ENCODE measurements at places on chromosomes 2 and 18.
A peak's percentile ranks its signal among the peaks of the same experiment; 100 is the strongest.

- no peak for DNase-seq
Observed at GRCh38 chr2:101887328-101887727, 104.4 kb upstream of the IL1R2 start.

- DNase-seq: no peak
Observed at GRCh38 chr18:51097021-51097822, 67.2 kb downstream of the SMAD4 start.

DNA sequence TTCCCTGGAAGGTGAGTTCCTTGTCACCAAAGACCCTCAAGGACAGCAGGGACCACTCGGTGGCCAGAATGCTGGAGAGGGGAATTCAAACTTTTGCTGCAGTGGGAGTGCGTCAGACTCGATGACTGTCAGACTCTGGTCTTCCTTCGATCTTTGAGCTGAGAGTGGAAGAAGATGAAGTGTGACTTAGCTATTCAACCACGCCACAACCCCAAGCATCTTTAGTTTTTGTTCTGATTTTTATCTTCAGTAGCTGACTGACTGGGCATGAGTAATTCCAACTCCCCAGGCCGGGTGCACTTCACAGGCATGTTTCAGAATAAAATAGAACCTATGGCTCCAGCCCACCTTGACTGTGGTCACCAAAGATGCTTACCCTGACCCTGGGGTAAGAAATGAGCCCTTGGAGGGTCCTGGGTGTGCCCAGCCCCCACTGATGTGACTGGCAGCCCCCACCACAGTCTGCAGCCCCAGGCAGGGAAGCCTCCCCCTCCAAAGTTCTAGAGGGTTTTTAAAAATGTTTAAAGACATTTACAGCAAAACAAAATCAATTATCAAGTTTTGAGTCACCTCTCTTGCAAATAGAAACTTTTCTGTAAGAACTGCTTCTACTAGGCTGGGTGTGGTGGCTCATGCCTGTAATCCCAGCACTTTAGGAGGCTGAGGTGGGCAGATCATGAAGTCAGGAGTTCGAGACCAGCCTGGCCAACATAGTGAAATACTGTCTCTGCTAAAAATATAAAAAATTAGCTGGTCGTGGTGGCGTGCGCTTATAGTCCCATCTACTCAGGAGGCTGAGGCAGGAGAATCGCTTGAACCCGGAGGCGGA lies 24.9 kb upstream of the YWHAQ start:
- peak; percentile 70 for DNase-seq

DNA sequence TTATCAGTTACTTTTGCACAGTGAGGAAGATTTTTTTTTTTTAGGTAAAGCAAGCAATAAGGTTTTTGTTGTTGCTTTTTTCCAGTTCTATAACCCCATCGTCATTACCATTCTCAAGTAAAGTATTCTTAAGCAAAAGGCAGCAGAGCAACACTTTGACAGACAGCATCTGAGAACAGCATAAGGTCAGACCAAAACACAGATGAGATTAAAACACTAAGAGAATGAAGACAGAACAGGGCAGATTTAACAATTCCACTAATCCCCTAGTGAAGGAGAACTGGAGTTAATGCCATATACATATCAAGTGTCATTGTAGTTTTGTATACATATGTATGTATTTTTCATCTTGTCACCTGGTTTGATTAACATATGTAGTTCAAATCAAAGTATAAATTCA lies 290.2 kb downstream of the METTL4 start:
- DNase-seq: no peak

GRCh38 chr2:64283641-64284361 lies 139.6 kb upstream of the PELI1 start:
- DNase-seq: no peak

DNA sequence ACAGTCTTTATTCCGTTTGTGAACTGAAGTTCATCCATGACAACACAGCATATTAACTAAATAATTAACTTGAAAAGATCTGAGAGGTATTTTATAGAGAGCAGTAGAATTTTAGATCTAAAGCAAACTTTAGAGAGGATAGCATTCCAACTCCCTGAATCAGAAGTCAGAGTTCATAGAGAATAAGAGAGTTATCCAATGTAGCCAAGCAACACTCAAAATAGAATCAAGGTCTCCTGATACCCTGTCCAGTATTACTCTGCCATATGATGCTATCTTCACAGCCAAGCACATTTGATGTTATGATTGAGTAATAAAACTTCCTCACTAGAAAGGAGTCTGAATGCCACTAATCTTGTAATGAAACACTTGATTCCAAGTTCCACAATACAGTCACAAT lies 55.5 kb downstream of the RIT2 start:
- DNase-seq: no peak

GRCh38 chr2:212940816-212941215 lies 210.6 kb downstream of the IKZF2 start:
- DNase-seq: peak; percentile 96

DNA sequence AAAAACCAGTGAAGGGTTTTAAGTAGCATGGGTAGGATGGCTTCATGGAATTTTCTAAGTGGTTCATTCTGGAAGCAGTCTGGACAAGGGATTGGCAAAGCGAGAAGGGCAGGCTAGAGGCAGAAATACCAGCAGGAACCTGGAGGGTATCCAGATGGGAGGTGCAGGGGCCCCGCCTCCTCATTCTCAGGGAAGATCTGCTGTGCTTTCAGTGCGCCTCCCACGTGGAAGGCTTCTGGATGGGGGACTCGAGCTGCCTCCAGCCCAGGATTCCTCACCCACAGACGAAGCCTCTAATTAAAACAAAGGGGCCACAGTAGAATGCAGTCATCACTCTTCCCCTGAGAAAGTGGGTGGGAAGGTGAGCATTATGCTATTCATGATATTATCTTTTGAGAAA lies 79.8 kb downstream of the VSNL1 start:
- peak; percentile 88 for DNase-seq

- DNase-seq: no peak
Observed at GRCh38 chr2:158407031-158407430, 49.5 kb downstream of the CCDC148 start.

- DNase-seq: no peak
Observed at GRCh38 chr18:23433360-23433759, 19.7 kb upstream of the RIOK3 start.

GRCh38 chr18:22309191-22309590 lies 108.5 kb downstream of the CTAGE1 start:
- no peak for DNase-seq

- DNase-seq: no peak
Observed at GRCh38 chr2:178286636-178287035, 92.3 kb downstream of the OSBPL6 start.

DNA sequence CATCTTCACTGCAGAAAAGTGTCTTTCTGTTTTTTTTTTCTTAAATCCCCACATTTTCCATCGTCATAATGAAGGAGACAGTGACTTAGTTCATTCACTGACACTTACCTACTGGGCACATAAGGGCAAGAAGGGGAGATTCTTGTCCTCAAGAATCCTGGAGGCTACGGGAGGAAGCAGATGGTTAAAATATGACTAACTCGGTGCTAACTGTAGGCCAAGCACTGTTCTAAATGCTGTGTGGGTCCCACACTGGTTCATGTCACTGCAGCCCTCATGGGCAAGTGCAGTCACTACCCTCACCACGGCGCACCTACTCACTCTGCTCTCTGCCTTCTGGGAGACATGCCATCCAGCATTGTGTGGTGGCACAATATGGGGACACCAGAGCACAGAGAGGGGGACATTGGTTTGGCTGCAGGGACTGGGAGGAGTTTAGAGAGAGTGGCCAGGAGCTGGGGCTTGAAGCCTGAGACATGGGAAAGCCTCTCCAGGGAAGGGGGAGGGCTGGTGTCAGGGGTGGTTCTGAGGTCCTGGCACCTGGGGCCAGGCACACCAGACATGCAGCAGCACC lies 305.2 kb downstream of the MYCN start:
- no peak for DNase-seq

DNA sequence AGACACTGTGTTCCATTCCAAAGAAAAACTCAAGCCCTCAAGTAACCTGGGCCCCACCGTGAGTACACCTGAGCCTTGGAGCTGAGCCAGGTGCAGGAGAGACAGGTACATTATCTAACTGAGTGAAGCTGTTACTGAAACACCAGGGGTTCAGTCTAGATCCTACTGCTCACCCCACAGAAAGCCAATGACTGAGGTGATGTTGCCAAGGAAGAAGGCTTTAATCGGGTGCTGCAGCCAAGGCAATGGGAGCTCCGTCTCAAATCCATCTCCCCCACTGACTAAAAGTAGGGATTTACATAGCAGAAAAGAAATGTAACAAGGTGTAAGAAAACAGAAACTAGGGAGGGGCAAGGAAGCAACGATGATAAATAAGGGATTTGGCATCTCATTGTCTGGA lies 15.2 kb upstream of the SLC14A1 start:
- no peak for DNase-seq

DNA sequence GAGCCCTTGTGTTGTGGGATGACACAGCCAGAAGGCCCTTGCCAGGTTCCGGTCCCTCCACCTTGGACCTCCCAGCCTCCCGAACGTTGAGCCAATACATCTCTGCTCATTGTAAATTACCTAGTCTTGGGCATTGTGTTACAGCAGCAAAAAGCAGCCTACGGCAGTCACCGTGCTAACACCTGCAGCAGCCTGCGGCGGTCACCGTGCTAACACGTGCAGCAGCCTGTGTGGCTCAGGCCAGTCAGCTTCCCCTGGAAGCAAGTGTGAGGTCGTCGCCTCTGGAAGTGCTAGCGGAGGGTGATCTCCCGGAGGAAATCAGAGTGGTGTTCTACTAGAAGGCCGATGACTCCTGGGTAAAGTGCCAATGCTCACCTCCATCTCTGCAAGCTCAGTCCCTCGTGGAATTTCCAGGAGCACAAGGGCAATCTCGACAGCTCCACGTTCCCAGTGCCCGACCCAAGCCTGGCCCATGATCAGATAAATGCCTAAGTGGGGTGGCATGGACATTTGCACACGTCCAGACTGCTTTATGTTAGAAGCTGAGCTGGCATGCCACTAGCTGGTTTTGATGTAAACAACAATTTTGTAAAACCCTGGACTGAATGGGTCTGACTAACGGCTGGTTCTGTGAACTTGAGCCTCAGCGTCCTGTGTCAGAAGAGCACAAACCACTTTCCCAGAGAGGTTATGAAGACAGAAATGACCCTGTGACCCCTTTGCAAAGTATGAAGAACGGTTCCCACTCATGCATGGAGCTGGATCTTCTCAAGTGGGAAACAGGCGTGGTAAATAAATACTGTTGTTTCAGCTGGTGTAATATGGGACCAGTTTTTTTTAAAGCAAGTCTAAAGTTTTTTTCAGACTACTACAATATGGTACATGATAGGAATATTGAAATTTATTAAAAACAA lies 11.4 kb upstream of the CNDP1 start:
- DNase-seq: no peak

GRCh38 chr2:234949762-234950434 lies 1.9 kb upstream of the SH3BP4 start:
- peak; percentile 84 for DNase-seq

DNA sequence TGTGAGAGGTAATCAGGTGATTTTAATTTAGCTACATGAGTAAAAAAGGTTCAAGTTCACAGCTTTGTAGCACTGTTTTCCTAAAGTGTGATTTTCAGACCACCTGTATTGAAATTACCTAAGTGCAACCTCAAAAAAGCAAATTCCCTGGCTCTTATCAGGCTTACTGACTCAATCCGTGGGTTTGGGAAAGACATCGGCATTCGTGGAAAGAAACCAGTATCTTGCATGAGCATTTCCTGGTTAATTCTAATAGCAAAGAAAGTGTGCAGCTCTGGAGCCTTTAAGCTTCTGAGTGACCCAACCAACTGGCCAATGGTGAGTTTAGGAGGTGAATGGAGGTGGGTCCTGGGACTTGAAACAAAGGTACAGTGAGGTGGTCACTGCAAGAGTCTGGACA lies 300.9 kb downstream of the NBAS start:
- no peak for DNase-seq

DNA sequence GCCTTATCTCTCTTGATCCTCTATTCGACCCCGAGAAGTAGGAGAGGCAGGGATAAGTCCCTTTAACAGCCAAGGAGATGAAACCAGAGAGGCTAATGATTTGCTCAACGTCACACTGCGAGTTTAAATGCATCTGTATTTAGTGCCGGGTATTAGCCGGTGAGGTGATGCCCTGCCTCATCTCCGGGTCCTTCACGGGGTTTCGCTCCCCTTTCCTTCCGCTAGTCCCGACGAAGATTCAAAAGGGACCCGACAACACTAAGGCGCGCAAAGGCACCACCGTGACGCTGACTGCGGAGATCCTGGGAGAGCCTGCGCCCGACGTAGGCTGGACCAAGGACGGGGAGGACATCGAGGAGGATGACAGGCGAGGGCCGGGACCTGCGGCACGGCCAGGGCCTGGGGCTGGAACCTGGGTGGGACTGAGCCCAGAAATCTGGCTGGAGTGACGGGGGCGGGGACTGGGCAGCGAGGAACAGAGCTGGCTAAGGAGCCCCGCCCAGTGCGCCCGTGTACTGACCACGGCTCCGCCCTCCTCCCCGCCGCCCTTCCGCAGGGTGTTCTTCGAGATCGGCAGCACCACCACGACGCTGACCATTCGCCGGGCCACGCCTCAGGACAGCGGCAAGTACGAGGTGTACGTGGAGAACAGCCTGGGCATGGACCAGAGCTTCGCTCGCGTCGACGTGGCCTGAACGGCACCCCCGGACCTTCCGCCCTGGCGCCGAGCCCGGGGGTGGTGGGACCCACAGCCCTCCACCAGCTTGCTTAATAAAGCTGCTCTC lies 1.0 kb upstream of the GMPPA start:
- peak; percentile 75 for DNase-seq

- peak; percentile 16 for DNase-seq
Observed at GRCh38 chr2:101473911-101474701, 806 bp downstream of the RFX8 start.

- DNase-seq: peak; percentile 95
Observed at GRCh38 chr2:215728504-215729065, 284.8 kb downstream of the MREG start.

DNA sequence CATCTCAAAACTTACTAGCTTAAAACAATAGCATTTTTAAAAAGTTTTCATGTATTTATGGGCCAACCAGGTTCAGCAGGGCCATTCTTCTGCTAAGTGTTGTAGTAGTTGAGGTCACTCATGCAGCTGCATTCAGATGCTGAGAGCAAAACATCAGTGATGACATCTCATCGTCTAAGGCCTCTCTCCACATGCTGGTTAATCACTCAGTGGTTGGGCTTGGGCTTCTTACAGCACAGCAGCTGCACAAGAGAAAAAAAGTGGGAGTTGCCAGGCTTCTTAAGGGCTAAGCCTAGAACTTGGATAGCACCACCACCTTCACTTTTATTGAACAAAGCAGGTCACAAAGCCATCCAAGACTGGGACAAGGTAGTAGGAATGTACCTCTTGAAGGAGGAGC lies 190.3 kb downstream of the IRS1 start:
- DNase-seq: no peak

DNA sequence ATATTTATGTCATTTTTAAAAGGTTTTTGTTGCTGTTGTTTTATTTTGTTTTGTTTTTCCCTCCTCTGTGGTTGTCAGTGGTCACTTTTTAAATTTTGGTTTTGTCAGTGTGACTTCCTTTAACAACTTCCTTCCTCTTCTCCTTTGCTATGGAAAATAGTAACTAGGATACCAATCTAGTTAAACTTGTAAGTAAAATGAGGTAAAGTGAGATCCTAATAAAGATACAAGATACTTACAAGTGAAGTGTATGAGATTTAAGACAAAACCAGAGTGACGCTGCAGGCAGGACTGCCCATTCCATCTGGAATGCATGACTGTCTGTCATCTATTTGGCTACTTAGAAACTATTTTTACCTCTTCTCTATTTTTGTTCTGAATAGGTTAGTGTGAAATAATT lies 30.6 kb upstream of the CREB1 start:
- DNase-seq: no peak

Measured in MCF 10A (cell line).